ENCODE measurements at places on chromosomes 1 and 21. TPM values are rescaled to one million over a fixed set of nuclear protein-coding genes. Genes with fewer than 3 reads are reported as not detected.

- H3K4me3 ChIP-seq, result no peak overlapping the region
- H3K4me1 ChIP-seq, result no peaks in the 10 kb centered on the region
- H3K36me3 ChIP-seq, result no peaks in the 10 kb centered on the region
- no peaks in the 10 kb centered on the region for H3K27me3 ChIP-seq
- no peak overlapping the region for H3K27ac ChIP-seq
Observed at GRCh38 chr1:185934476-185935189, 200.4 kb downstream of the HMCN1 start.

- H3K4me3 ChIP-seq, result no peak overlapping the region
- no peaks in the 10 kb centered on the region for H3K36me3 ChIP-seq
- H3K4me1 ChIP-seq, result no peaks in the 10 kb centered on the region
- no peaks in the 10 kb centered on the region for H3K27me3 ChIP-seq
- no peak overlapping the region for H3K27ac ChIP-seq
Observed at GRCh38 chr1:164226977-164227376, 332.0 kb upstream of the PBX1 start.

- no peak overlapping the region for H3K27ac ChIP-seq
- DNase-seq, result no peak
- no peak overlapping the region for H3K4me3 ChIP-seq
- no peaks in the 10 kb centered on the region for H3K27me3 ChIP-seq
Observed at GRCh38 chr1:196466166-196466565, 142.1 kb downstream of the KCNT2 start.

DNA sequence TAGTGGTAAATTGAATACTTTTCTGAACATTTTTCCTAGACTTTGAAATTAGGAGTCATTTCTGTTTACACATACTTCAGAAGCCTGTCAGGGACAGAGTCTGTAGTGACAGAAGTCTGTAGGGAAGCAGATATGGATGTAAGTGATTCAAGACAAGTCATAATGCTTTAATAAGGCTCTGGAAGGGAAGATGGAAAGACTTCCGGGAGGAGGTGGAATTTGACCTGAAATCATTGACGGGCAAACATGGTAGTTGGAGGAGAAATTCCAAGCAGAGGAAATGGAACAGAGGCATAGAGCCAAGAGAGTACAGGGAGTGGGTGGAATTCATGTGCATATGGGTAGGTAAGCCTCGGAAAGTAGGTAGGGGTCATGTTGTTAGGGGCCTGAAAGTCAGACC lies 22.5 kb downstream of the CAMTA1 start:
- no peak overlapping the region for H3K27ac ChIP-seq
- no peaks in the 10 kb centered on the region for H3K36me3 ChIP-seq
- H3K4me1 ChIP-seq, result no peaks in the 10 kb centered on the region

GRCh38 chr1:177305040-177306018 lies 134.6 kb downstream of the BRINP2 start:
- no peaks in the 10 kb centered on the region for H3K4me1 ChIP-seq
- no peaks in the 10 kb centered on the region for H3K27me3 ChIP-seq
- H3K36me3 ChIP-seq, result no peaks in the 10 kb centered on the region
- no peak overlapping the region for H3K27ac ChIP-seq

DNA sequence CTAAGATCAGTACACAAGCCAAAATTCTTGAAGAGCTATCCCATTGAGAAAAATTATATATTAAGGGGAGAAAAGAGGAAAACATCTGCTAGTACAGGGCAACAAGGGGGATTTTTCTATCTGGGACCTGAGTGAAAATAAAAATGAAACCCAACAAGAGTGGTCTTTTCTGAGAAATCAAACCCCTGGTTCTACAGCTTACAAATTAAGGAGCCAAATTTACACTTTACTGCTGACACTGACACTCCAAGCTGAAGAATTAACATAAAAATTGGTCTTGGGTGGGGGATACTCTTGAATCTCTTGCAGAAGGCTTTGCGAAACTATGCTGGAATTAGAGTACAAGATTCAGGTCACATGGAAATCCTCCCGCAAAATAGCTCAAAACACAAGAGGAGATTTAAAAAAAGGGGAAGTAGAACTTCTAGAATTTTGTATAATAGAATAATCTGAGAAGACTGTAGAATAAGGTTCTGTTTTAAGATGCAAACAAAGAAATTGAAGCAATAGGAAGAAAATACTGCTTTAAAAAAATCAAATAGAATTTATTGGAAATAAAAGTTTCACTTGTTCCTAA lies 32.1 kb upstream of the HSPA13 start:
- no peak overlapping the region for H3K4me3 ChIP-seq
- no peaks in the 10 kb centered on the region for H3K27me3 ChIP-seq
- H3K36me3 ChIP-seq, result no peaks in the 10 kb centered on the region

- H3K4me1 ChIP-seq, result peaks cover 57% of the 10 kb centered on the region
- H3K27me3 ChIP-seq, result no peaks in the 10 kb centered on the region
- no peak for DNase-seq
- no peaks in the 10 kb centered on the region for H3K36me3 ChIP-seq
Observed at GRCh38 chr1:15424146-15424667, 14.0 kb upstream of the CTRC start.

DNA sequence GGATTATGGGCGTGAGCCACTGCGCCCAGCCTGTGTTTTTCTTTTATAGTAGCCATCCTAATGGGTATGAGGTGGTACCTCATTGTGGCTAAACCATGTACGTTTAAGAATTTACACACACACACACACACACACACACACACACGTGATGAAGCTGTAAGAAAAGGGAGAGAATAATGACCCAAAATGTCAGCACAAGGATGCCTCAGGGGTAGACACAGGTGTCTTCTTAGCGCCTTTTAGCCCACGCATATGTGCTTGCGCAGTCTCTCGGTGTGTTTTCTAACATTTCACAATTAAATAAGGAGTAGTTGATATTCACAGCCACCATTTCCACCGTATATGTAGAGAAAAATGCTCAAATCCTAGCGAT lies 782 bp upstream of the PFKL start:
- H3K27me3 ChIP-seq, result no peaks in the 10 kb centered on the region
- H3K4me1 ChIP-seq, result peaks cover 15% of the 10 kb centered on the region
- DNase-seq, result no peak

GRCh38 chr1:165895451-165895871 lies 68.0 kb downstream of the UCK2 start:
- no peak overlapping the region for H3K4me3 ChIP-seq
- H3K27ac ChIP-seq, result no peak overlapping the region
- H3K4me1 ChIP-seq, result peaks cover 8% of the 10 kb centered on the region
- DNase-seq, result no peak

DNA sequence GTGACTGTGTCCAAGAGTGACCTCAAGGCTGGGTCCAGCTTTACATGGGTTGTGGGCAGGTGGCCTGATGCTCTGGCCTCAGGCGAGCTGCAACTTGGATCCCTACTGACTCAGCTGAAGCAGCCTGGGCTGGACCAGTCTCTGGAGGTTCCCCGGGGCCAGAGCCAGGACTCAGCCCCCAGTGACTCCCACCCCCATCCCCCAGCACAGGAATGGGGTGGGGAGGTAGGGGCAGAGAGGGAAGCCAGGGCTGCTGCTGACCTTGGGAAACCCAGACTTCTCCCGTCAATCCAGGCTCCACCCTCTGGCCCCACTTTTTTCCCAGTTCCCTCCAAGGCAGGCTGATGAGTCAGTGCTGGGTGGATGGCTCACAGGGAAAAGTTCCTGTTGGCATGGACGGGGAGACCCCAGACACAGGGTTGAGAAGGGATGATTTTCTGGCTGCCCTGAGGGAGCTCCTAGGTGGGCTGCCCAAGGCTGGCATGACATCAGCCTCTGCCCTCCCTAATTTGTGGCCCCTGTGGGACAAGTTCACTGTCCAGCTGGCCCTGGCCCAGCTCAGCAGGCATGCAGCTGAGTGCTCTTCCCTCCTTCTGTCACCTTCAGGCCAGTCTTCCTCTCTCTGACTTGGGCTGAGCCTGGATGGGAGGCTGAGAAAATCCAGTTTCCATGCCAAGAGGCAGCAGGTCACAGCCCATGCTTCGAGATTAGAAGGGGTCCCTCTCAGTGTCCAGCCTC lies 2.2 kb downstream of the ZC3H12A start:
- peaks cover 90% of the 10 kb centered on the region for H3K4me1 ChIP-seq
- peak overlapping the region; percentile 80 for H3K4me3 ChIP-seq
- DNase-seq, result no peak
- peaks cover 22% of the 10 kb centered on the region for H3K36me3 ChIP-seq
- H3K27me3 ChIP-seq, result 0 out of 2 replicates have a peak, but pooled peaks cover under 1% of the 10 kb centered on the region
- peak overlapping the region; percentile 91 for H3K27ac ChIP-seq

GRCh38 chr1:175708787-175709186 lies 34.6 kb downstream of the TNR start:
- peaks cover 51% of the 10 kb centered on the region for H3K27me3 ChIP-seq
- no peak overlapping the region for H3K4me3 ChIP-seq
- no peak overlapping the region for H3K27ac ChIP-seq
- H3K36me3 ChIP-seq, result no peaks in the 10 kb centered on the region
- no peak for DNase-seq
- no peaks in the 10 kb centered on the region for H3K4me1 ChIP-seq

JAM2 gene
- 0.15 TPM for total RNA-seq

AGT gene
- total RNA-seq, result 0.93 TPM
